ENCODE measurements at places on chromosomes 3 and 15.
A peak's percentile ranks its signal among the peaks of the same experiment; 100 is the strongest.

DNA sequence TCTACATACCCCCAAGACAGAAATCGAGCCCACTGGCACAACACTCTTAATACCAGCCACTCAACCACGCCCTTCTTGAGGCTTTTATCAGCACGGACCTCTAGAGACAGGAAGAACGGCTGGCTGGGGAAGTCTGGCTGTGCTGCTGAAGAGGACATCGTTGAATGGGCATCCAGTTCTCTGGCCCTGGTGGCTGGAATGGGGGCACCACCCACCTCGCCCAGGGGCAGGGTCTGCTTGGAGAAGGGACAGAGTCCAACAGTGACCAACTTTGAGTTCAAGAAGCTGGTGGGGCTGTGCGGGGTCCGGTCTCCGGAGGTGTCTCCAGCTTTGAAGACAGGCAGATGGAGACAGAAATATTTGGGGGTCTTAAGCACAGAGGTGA, 77.5 kb downstream of the ATP10A start:
- DNase-seq, result no peak

DNA sequence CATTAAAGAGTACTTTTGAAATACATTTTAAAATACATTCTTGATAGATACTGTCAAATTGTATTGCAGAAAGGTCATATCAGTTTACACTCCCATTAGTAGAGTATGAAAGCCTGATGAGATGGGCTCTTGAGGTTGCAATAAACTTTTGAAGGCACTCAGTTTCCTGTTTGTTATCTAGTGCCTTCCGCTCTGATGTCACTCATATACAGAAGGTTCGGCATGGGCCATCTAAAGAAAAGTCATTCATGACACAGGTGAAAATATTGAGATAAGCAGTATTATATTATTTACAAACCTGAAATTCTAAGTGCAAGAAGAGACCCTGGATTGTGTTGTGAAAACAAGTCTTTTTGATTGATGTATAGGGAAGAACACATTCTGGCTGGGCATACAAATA, 36.5 kb upstream of the DENND4A start:
- no peak for DNase-seq

GRCh38 chr3:104044002-104044401, 1322.7 kb upstream of the ALCAM start:
- no peak for DNase-seq

GRCh38 chr3:45273681-45274515, 47.8 kb upstream of the TMEM158 start:
- DNase-seq, result no peak

GRCh38 chr15:70920981-70921696, 28.5 kb downstream of the LRRC49 start:
- no peak for DNase-seq

DNA sequence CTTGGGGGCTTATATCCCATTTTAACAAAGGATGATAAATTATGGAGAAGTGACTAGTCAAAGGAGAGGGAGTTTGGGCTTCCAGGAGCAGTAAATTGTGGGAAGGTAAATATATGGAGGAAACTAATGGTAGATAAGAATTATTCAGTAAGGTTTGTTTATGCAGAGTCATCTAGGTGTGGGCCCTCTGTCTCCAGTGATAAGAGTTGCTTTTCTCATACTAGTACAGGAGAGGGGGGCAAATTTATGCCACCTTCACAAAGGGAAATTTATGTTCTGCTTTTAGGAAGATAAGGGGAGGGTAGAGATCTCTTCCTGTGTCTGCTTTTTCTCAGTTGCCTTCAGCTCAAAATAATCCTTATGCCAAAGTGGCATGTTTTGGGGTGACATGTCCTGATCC, 383.7 kb upstream of the PPP2R3A start:
- DNase-seq, result no peak

DNA sequence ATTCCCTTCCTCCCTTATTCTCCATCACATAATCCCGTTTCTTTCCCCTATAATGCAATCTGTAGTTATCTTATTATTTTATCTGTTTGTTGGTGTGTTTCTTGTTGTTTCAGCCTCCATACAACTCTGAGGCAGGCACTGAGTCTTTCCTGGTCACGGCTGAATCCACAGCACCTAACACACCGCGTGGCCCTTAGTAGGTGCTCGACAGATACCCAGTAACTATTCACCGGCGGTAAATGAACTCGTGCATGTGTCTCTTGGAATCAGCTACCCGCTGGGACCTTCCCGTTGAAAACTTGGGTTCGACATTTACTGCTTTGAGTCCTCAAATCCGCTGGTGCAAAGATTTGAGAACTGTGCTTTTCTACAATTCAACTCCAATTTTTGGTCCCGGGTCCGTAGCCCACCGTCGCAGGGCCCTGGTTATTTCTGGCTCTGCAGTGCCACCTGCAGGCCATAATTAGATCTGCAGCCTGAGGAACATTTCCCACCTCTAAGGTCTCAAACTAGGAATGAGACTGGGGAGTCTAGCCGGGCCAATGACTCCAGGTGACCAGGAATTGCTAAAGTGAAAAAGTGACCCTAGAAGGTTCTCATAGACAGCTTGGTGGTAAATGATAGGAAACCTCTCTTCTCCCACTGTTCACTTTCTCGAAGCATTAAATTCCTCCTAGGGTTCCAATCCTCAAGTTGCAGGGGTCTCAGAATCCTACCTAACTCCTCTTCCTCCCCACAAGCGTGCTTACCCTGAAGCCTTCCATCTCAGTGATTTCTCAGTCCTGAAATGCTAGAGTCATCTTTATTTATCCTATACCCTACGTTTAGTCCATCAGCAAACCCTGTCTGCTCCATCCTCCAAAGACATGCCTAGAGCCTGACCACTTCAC, 40.0 kb upstream of the TRH start:
- DNase-seq, result peak; percentile 79

DNA sequence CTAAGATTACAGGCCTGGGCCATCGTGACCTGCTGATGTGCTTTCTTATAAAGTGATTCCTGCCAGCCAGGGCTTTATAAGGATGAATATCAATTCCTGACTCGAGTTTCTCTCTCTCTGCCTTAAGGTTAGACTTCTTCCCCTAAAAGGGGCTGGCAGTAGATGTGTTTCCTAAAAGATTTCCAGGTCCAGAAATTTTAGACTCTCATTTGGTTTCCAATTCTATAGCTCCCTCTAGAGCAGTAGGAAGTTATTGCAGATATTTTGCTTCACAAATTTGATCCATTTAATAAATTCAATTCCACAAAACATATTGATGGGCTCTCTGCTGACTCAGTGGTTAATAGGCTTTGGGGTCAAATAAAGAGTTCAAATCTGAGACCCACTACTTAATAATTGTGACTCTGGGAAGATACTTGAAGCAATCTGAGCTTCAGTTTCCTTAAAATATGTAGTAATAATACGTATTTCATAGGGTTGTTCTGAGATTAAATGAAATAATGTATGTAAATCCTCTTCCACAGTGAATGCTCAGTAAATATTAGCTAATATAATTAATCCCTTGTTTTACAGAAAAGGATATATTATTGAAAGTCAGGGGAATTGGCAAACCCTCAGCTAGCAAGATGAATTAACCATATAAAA, 2.1 kb downstream of the TRIM69 start:
- peak; percentile 71 for DNase-seq

DNA sequence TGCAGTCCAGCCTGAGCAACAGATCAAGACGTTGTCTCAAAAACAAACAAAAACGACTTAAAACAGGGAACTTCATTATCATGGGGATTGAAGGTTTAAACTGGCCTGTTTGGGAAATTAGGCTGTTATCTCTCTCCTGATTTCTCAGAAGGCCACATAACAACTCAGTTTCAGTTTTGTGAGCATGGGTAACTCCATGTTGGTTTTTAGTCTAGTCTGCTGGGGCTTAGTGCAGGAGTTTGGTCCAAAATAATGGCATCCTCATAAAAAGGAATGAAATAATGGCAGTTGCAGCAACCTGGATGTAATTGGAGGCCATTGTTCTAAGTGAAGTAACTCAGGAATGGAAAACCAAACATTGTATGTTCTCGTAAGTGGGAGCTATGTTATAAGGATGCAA, 2.3 kb upstream of the ZNF280D start:
- DNase-seq, result no peak

DNA sequence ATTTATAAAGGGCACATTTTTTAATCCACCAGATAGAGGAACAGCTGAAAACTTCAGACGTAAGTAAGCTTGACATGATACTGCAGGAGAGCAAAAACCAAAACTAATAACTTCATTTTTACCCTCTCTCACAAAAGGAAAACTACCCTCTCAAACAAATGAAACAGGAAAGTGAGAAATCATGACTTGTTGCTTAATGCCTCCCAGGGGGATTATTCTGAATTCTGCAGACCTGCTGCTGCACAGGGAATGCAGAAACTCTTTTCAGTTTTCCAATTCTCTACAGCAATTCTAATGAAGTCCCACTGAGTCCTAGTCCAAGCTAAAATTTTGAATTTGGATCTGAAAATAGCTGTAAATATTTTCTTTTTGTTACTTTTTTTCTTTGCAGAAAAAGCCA, 637.1 kb upstream of the CCDC54 start:
- DNase-seq, result no peak

GRCh38 chr15:94229591-94230369, 1.6 kb upstream of the MCTP2 start:
- no peak for DNase-seq

DNA sequence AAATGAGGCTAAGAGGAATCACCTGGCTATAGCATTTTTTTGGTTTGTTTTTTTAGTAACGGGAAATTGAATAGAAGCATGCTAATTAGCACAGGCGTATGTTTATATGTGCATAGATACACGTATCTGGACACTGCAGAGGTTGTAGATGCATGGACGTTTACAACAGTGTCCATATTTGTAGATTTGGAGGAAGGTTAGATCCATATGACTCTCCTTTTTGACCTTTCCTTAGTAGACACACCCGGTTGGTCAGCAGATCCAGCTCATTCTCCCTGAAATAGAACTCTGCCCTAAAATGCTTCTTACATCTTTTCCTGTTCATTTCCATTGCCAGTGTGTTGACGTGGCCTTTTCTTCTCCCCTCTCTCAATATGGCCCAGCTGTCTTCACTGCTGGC, 60.1 kb downstream of the SLCO3A1 start:
- no peak for DNase-seq

- no peak for DNase-seq
Measured at GRCh38 chr3:39990532-39990931, 181.1 kb downstream of the MYRIP start.

DNA sequence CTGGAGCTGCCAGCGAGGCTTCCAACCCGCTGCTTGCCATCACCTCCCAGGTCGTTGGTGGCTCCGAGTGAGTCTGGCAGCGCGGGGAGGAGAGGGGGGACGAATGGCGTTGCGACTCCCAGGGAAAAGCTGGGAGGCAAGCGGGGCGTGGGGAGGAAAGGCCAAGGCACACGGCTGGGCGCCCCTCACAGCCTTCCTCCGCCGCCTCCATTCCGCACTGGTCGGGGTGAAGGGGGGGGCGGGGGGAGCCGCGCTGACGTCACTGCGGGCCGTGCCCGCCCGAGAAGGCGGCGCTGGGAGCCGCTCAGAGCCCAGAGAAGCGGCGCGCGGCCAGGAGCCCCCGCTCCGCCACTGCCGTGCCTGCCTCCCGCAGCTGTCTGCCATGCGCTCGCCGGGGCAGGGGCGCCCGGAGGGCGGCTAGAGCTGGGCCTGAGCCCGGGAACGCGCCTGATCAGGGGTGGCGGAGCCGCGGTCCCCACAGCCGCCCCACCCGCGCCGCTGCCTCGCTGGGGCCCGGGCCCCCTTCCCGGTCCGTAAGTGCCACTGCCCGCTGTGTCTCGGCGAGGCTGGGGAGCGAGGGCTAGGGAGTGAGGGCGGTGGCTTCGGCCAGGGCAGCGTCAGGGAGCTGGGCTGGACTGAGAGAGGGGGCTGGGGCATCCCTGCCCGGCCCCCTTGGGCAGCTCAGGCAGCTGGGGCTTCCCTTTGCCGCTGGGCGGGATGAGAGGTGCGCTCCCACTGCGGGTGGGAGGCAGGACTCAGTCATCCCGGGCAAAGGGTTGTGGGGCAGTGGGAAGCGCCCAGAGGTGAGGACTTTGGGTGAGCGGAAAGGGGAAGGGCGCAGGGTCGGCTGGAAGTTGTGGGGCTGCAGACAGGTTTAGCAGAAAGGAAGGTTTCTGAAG, 27.8 kb upstream of the POLG start:
- DNase-seq, result peak; percentile 22

DNA sequence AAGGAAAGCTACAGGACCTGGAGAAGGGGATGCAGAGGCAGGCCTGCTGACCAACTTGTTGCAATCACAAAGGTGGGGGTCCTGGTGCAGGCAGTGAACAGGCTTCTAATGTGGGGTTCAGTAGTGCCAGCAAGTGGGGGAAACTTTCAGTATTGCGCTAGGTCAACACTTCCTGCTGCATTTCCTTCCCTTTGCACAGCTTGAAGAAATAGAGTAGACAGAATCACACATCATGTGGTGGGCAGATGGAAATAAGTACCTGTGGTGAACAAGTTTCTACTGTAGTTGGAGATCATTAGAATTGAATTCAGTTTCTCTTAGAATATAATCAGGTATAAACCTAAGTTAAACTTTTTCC, 63.4 kb downstream of the RGMA start:
- DNase-seq, result no peak

DNA sequence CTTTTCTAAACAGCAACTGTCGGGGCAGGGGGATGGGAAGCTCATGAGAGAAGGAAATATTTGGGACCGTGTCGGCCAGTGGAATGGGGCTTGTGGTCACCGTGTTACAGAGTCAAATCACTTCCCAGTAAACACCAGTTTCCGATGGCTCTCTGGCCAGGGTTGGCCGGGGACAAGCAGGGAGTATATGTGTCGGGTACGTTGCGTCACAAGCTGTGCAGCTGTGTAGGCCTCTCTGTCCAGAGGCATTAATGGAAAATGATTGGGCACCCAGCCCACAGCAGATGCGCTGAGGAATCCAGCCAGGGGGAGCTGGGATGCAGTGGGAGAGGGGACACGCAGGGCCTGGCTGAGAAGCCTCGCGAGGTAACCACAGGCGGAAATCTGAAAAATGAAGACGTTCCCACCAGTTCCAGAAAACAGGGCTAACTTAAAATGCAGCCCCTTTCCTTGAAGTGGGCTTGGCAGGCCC, 15.8 kb upstream of the ALDH1A3 start:
- peak; percentile 50 for DNase-seq

- peak; percentile 53 for DNase-seq
Measured at GRCh38 chr15:99447497-99448371, 118.0 kb upstream of the MEF2A start.

- no peak for DNase-seq
Measured at GRCh38 chr15:70704731-70705130, 58.6 kb downstream of the UACA start.

- no peak for DNase-seq
Measured at GRCh38 chr15:47552978-47553608, 164.2 kb upstream of the SEMA6D start.

DNA sequence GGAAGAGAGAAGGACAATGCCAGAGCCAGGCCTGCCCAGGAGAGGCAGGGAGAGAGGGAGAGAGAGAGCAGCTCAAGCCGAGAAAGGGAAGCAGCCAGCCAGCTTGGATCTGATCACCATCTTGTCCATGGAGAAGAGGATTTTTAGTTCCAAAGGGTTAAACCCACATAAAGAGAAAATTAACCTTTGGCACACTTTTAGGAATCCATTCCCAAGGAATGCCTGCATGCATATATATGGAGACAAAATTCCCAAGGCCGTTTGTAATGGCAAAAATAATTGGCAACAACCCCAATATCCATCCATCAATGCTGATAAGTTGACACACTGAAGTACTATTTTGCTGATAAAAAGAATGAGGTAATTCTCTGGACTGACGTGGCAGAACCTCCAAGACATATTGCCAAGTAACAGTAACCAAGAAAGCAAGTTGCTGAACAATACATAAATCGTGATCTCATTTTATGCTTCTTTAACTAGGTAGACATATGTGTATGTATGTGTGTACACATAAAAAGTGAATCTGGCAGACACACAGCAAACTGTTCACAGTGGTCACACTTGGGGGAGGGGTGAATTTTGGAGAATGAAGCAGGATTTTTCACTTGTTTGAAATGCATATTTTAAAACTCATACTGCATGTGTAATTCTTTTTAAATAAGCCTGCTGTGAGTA, 7.5 kb upstream of the STRA6 start:
- peak; percentile 47 for DNase-seq

All from eye (tissue), 1 donor.